ENCODE measurements at places on chromosomes 1 and 21.

GRCh38 chr1:212967801-212968200 lies 17.5 kb downstream of the VASH2 start:
- DNase-seq: no peak

DNA sequence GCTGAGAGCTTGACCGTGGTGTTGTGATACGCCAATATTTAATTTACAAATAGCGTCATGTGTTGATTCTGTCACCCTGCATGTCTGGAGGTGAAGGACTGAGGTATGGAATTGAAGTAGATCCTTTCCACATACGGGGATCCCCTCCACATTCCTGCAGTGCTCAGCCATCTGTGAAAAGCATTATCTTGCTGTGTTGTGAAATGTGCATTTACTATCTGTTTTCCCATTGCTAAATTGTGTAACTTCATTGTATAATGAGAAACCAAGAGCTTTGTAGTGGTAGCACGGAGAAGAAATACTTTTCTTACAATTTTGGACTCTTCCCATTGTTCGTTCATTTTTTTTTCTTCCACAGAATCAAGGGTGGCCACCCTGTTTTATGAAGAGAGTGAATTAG lies 577.3 kb upstream of the ZP4 start:
- no peak for DNase-seq

- no peak for DNase-seq
These were observed 4.8 kb upstream of the IRF6 start for GRCh38 chr1:209810783-209811182.

GRCh38 chr1:101592845-101593244 lies 356.0 kb downstream of the S1PR1 start:
- no peak for DNase-seq

DNA sequence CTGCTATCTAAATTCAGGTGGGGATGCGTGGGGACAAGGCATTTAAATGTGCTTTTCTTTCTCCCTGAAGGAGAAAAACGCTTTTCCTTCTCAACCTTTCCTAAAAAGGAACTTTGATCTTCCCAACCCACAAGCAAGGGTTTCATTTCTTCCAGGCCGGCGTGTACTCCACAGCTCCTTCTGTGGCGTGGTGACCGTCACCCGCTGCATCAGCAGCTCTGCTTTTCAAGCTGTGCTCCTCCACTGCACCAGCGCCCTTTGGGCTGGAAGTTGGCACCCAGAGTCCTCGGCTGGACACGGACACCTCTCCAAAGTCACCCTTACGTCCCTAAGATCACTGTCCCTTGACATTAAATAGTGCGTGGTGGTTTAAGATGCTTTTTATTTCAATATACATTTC lies 54.3 kb downstream of the PEX14 start:
- no peak for DNase-seq
